Vagina (tissue), 2 donors: ENCODE measurements at places on chromosomes 3 and 15. TPM values are rescaled to one million over a fixed set of nuclear protein-coding genes. Genes with fewer than 3 reads are reported as not detected.

The FETUB gene
- total RNA-seq, result 3.7 TPM

The TRAK1 gene
- total RNA-seq, result 36.8 TPM

The RTP3 gene
- not detected for total RNA-seq

The C3orf62 gene
- 17.9 TPM for total RNA-seq

The MST1R gene
- 38.1 TPM for total RNA-seq

The CCR4 gene
- 0.49 TPM for total RNA-seq

The ZNF660 gene
- 0.98 TPM for total RNA-seq

The PCLAF gene
- total RNA-seq, result 8.1 TPM

The CD200 gene
- total RNA-seq, result 3.9 TPM

The PPP4R2 gene
- 24.3 TPM for total RNA-seq

- DNase-seq, result no peak
Observed at GRCh38 chr3:39540162-39540921, 72.9 kb downstream of the MOBP start.

- no peak for DNase-seq
Observed at GRCh38 chr3:163655021-163655420, 1423.3 kb downstream of the SI start.

GRCh38 chr15:96762566-96762965 lies 432.1 kb downstream of the NR2F2 start:
- no peak for DNase-seq

DNA sequence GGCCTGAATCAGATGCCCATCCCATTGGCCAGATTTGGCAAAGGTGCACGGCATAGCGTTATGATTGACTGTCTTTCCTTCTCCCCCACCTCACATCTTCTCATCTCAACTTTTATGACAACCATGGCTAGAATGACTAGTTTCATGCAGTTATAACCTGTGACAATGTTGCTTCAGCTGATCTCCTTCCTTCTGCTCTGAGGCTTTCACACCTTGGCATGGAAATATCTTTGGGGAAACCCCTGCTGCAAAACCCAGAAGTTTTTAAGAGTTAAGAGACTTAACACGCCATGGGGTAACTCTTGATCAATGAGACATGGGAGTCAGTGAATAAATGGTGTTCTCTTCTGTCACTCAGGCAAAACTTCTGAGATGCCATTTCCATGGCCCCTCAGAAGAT lies 290.7 kb upstream of the MDFIC2 start:
- DNase-seq, result no peak

GRCh38 chr3:46541835-46542234 lies 24.3 kb downstream of the LRRC2 start:
- no peak for DNase-seq

GRCh38 chr3:73296859-73297258 lies 235.4 kb downstream of the EBLN2 start:
- DNase-seq, result no peak

GRCh38 chr3:29802057-29802456 lies 521.2 kb downstream of the RBMS3 start:
- DNase-seq, result no peak

DNA sequence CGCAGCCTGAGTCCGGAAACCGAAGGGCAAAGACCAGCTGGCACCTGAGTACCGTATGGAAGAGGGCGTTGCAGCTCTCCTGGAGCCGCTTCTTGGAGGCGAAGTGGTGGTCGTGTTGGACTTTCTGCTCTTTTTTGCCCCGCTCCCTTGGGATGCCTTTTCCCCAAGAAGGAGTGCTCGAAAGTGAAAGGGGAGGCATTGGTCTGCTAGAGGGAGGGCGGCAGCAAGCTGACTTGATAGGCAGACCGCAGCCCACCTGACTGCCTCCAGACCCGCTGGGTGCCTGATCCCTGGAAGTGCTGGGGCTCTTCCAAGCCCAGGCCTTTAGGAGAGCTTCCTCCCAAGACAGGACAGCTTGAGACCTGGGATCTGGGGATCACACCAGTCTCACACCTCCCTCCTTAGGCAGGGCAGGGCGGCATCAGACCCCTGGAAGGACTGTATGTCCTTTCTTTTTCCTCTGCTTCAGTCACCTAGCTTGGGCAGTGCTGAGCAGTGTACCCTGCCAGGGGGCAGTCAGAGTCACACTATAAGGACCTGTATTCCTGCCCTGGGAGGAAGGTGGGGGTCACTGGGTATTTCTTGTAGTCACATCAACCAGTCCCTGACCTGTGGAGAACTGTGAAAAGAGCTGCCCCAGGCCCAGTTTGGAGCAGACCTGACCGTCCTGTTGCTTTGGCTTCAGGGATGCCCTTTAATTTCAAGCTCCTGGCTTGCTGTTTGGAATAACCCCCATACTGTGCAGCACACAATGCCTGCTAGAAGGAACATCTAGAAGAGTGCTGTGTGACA lies 2.1 kb downstream of the ACVR2B start:
- DNase-seq, result no peak

- no peak for DNase-seq
Observed at GRCh38 chr15:43370310-43370974, 401 bp downstream of the ZSCAN29 start.

GRCh38 chr3:120448756-120449155 lies 2.0 kb downstream of the FSTL1 start:
- no peak for DNase-seq

GRCh38 chr3:71978150-71978721 lies 193.3 kb upstream of the PROK2 start:
- no peak for DNase-seq

DNA sequence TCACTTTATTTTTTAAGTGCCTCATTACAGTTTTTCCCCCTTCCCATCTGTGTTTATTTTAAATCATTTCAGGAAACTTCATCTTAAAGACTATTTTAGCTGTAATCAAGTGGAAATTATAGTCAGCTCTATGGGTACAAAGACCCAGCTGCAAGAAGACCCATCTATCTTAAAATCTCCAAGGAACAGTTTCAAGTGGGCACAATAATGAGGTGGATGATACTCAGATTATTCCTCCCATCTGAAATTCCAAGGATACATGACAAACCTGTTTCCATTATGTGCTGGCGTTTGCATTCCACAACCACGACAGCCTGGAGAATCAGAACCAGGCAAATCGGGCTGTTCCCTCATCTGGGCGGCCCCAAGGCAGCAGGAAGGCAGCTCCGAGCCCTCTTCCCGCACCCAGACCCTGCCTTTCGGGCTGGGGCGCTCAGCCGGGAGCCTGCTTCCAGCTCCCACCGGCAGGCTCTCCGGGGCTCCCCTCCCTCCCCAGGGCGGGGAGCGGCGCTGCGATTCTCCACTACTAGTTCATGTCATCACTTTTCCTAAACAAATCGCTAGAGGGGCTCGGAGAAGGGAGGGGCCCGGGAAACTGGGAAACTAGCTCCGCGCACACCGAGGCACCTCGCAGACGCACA lies at the start of gene MGLL:
Gene MGLL (minus strand): TSS at position 475 of the 641 bp plus-strand sequence. CDS start 197 bp downstream, at position 278.
- peak; percentile 85 for DNase-seq

DNA sequence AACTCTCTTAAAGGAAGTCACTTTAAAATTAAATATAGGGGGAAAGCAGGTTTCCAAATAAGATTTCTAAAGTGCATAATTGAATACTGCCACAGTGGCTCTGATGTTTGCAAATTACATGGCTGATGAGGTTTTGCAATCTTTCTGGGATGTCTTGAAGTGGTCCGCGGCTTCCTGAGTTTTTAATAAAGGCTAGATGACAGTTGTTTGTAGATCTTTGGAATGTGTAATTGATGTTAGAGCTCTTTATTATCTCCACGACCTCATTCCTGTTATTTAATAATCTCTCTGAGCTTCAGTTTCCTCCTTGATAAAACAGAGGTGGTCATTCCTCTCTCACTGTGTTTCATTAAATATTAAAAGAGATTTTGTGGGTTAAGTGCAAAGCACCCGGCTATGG lies 27.0 kb upstream of the CEMIP start:
- no peak for DNase-seq

DNA sequence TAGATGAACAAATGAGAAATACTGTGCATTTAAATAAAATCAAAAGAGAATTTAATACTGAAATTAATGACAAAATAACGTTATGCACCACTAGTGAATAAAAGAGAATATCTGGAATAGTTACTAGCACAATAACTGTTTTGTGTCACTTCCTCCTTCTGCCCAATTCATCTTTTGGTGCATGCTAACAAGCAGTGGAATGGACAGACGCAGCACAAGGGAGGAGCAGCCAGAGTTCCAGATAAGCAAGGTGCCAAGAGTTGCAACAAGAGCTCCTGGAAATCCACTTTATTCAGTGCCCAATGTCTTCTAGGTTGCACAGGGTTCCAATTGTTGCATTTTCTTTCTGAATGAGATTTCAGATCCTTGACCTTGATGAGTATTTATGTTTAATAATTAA lies 66.5 kb upstream of the PLXND1 start:
- DNase-seq, result no peak

DNA sequence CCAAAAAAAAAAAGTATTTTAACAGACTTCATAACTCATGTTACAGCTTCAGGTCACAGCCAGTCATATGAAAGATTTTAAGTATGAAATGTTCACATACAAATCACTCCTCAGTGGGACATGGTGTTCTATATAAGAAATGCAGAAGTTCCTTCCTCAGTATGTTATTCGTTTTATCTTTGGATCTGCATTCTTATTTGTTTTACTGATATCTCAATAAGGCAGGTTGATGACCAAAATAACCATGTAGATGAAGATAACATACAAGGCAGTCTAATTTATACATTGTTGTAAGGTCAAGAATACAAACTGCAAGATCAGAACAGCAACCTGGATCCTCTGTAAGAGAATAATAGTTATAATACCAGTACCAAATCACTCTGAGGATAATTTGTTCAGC lies 75.6 kb downstream of the CHAC1 start:
- DNase-seq, result no peak

- DNase-seq, result no peak
Observed at GRCh38 chr3:58776231-58776630, 109.7 kb upstream of the FAM3D start.

DNA sequence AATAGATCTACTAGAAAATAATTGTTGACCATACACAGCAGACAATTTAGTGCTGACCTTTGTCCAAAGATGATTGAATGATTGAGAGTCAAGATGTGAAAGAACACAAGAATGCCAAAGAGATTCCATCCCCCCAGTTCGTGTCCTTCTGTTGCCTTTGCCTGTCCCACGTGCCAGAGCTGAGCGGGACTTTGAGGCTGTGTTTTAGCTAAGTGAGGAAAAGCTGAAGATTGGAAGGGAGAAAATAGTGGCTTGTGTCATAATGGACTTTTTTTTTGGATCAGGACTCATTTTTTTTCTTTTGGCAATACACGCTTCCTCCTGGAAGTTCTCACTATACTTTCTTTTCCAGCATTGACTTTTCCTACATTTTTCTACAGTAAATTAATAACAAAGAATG lies 206.6 kb upstream of the MDFIC2 start:
- no peak for DNase-seq

DNA sequence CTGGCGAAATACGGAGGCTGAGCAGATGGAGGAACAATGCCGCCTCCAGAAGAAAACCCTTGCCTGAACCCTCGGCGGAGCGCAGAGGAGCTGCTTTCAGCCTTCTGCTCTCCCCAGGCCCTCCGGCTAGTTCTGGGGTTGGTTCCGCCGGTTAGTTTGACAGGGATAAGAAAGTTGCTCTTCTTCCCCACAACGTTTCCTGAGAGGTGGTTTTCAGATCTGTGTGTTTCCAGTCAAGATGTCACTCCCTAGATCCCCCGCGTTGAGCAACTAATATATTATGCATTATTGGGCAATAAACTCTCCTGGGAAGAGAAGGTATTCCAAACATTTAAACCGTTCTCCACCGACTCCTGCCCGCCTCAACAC lies 551 bp downstream of the NLGN1 start:
- DNase-seq, result no peak

- DNase-seq, result no peak
Observed at GRCh38 chr3:164550857-164551256, 527.4 kb downstream of the SI start.

- DNase-seq, result no peak
Observed at GRCh38 chr3:106813742-106814141, 563.5 kb upstream of the CCDC54 start.

DNA sequence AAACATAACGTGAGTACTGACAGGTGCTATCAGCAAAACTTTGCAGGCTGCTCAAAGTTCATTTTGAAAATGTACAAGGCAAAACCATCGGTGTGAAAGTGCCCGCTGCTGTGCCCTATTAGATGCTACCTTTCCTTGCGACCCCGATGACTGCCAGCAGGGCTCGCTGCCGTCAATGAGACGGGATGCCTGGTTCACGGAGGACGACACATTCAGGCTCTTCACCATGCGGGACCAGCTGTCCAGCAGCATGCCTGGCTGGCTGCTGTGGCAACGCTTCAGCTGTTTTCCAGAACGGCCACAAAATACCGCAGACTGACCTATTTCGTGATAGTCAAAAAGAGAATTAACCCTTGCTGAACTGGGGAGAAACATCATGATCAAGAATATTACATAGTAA lies 92.7 kb upstream of the OCA2 start:
- no peak for DNase-seq

DNA sequence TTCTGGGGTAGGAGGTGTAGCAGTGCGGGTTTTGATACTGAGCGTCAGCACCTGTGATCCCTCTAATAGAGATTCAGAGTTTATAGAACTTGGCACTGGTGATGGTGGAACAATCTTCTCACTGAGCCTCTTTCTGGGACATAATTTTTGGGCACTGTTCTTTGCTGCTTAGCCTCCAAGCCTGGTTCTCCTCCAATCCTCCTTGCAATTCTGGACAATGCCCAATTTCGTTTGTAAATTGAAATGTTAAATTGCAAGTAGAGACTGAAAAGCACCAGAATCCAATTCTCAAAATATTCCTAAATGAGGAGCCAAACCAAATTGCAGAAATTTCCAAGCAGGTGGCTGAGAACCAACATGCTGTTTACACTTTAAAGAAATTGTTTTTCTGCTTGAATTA lies 149.8 kb upstream of the ABI3BP start:
- no peak for DNase-seq

DNA sequence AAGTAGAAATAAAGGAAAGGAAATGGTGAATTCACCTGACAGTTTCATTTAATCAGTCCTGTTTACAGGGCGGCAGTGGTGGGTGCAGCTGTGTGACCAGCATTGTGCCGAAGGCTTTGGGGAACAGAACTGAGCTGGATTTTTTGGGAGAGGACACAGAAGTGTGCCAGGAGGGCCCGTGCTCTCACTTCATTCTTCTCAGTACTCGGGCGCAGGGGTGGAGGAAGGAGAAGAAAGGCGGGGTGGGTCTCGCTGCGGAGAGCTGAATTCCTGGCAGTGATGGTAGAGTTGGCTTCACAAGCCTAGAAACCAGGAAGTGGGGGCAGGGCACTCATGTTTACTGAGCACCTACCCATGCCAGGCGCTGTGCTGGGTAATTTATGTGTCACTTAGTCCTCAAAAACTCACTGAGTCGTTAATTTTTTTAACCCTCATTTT lies 64.6 kb downstream of the CRTC3 start:
- no peak for DNase-seq

DNA sequence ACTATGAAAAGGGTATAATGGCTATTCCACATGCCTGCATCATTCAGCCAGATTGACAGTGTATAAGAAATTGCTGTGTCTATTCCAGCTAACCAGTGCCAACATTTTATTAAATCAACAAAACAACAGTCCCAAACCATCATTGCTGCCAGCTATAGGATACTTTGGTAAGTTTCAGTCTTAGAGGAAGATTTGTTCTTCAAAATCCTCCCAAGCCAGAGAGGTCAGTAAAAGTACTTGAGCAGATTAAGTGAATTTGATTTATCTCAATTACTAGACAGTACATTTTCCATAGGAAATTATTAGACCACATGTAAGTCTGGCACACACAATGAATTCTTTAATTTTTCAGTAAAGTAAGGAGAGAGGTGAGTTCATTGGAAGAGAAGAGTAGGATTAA lies 50.7 kb downstream of the TFG start:
- DNase-seq, result no peak
